ENCODE measurements at places on chromosomes 4 and X.

GRCh38 chrX:66674506-66674905, 35.6 kb upstream of the EDA2R start:
- no peak for DNase-seq

DNA sequence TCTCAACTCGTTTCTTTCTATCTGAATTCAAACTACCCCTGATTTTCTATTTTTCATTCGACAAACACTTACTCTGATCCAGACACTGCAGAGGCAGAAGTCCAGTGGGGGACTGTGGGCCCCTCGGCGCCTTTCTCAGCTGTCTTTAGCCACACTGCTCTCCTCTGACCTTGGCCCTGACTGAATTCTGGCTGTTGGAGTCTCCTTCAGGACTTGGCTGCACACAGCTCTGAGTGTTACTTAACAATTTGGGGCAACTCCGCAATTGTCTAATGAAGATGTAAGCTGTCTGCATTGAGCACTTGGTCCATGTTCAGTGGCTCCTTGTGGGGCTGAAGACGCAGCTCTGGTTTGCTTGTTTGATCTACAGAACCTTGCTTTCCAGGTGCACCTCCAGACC, 57.3 kb upstream of the ACSL1 start:
- no peak for DNase-seq

DNA sequence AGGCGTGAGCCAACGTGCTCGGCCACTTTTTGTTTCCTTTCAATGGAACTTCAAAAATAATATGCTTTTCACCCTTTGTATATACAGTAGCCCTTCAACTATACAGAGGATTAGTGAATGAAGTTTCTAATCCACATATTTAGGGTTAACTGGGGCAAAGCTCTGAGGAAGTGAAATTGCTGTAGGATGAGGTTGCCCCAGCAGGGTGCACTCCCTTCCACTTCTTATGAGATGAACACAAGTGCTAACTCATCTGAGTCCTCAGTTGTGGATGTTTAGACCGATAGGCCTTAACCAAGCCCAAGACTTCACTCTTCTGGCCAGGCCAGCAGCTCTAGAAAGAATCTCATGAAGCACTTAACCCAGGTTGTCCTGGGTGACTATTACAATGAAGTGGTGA, 29.1 kb upstream of the CT55 start:
- no peak for DNase-seq

GRCh38 chrX:38277802-38278201, 49.5 kb downstream of the RPGR start:
- no peak for DNase-seq

GRCh38 chr4:98493296-98493695, 165.1 kb downstream of the TSPAN5 start:
- DNase-seq = no peak

- no peak for DNase-seq
Measured at GRCh38 chr4:37664696-37665095, 21.5 kb downstream of the RELL1 start.
